ENCODE measurements at places on chromosomes 4 and X.

DNA sequence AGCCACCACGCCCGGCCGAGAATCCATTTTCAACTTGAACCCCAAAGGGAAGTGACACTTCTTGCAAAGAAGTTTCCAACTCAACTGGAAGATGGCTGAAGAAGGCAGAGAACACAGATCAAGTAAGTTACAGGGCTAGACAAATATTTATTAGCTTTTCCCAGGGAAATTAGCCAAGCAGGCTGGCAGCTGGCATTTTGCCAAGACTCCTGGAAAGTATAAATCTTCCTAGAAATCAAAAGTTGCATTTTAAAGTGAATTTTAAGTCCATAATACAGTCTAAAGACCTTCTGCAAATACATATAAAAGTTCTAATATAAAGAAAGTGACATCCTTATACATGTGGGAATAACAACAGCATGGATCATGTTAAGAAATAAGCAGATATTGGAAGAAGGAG lies 3.4 kb upstream of the MRPL1 start:
- no peak for DNase-seq

- no peak for DNase-seq
Measured at GRCh38 chrX:129876771-129877305, 29.1 kb upstream of the UTP14A start.

DNA sequence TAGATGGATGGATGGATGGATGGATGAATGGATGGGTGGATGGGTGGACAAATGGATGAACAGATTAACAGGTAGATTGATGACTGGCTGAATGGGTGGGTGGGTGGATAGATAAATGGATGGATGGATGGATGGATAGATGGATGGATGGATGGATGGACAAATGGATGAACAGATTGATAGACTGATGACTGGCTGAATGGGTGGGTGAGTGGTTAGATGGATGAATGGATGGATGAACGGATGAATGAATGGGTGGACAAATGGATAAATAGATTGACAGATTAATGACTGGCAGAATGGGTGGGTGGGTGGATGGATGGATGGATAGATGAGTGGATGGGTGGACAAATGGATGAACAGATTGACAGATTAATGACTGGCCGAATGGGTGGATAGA lies 13.6 kb upstream of the AKAP17A start:
- DNase-seq, result no peak

DNA sequence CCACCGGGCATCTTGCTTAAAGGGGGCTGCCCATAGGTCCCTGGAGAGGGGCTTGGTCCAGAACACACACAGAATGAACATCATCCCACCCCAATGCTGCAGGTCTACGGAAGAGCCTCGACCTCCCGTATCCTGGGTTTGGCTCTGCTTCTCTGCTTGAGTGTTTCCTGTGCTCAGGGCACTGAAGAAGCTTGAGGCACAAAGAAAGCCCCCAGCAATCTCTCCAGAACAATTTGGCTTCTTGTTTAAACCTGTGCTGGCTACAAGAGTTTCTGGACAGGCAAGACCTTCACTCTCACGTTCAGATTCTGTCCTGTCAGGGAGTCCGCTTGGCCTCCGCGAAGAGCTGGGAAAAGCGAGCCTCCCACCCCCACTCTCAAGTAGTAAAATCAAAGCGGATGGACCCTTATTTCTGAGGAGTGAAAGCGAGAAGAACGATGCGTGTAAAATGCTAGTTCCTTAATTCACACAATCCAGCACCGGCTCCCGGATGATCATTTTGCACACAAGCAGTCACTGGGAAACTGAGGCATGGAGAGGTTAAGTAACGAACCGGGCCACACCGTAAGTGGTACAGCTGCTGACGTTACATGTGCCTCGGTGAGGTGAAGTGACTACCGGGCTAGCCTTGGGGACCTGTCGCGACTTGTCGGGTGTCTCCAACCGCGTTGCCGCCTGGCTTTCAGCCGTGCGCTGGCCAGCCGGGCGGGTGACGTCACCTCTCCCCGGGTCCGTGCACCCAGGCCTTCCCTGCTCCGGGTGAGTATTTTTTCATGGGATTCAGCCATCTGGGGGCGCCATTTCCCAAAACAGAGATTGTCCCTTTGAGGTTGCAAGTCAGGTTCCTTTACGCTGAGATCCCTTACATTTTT lies 3.1 kb upstream of the SFRP2 start:
- DNase-seq, result no peak

- DNase-seq, result no peak
Measured at GRCh38 chr4:2183394-2183793, 58.5 kb downstream of the HAUS3 start.

DNA sequence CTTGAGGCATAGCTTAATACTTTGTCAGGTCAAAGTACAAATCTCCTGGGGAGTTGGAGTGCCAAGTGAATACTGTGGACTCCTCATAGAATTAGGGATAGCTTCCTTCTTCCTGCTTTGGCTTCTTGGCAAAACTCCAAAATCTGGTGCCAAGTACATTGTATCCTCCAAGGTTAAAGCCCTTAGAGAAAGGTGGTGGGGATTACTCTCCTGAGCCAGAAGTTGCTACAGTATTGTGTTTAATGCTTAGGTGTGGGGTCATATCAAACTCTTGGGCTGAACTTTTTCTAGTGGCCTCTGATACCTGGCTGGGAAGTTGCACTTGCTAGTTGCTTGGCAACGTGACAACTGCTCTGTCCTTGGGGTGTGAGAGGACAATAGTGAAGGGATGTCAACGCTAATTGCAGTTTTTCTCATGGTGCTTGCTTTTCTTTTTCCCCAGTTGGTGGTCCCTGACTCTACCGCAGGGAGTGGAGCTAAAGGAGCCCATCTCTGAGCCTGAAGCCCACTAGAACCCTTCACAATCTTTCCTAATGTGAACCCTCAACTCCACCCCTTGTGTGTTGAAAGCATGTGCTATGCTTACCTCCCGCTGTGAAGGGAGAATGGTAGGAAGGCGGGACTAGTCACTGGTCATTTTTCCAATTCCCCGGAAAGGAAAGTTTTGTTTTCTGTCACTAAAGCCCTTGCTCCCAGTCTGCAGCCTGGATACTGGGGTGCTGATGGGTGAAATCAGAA lies 35.5 kb downstream of the DLG3 start:
- no peak for DNase-seq

GRCh38 chrX:135454816-135455215 lies 33.1 kb downstream of the SMIM10L2A start:
- no peak for DNase-seq

DNA sequence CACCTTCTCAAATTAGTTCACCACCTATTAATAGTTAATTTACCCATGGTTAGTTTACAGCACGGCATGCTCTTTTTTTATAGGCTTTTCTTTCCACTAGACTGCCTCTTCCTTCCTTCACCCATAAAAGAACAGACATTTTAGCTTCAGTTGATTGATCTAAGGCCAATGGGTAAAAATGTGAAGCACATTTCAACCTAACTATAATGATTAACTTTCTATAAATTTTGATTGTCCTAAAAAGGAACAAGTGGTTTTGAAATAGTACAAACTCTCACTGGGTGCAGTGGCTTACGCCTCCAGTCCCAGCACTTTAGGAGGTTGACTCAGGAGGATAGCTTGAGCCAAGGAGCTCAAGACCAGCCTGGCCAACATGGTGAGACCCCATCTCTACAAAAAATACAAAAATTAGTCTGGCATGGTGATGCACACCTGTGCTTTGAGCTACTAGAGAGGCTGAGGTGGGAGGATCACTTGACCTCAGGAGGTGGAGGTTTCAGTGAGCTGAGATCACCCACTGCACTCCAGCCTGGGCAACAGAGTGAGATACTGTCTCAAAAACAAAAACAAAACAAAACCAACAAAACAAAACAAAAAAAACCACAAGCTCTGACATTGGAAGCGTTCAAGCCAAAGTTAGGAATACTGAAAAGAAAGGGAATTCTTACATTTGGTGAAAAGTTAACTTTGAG lies 89.9 kb upstream of the FAT1 start:
- DNase-seq, result no peak

DNA sequence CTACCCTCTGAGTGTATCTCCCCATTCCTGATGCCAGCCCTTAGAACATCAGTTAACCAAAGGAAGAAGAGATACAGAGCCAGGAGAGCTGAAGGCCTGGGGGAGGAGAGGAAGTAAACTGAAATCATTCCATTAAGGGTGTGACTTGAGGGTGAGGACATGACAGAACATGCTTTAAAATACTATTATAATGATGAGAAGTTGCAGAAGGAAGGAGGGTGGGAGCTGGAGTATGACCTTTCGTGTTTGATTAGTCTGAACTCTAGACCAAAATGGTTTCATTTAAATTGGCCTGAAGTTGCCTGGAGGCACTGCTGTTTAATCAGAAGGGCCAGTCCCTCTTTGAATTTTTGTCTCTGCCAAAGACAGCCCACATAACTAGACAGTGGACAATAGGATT lies 11.4 kb downstream of the INTS6L start:
- no peak for DNase-seq

DNA sequence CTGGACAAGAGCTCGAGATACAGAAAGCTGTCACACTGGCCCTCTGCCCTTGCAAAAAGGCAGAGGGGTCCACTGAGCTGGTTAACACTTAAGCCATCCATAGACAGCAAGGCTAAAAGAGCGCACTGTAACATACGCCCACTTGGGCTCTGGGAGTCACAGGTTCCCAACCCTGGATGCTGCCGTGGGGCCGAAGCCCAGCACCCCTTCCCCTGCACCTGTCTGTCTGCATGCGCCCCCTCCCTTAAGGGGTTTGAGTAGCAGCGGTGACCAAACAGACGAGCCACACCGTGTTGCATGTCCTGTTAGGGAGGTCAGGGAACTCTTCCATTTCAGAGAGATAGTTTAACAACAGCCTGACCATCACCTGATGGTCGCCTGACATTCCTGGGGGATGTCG lies 138.4 kb upstream of the GALNTL6 start:
- no peak for DNase-seq

- no peak for DNase-seq
Measured at GRCh38 chr4:139568206-139568955, 12.4 kb upstream of the SETD7 start.

DNA sequence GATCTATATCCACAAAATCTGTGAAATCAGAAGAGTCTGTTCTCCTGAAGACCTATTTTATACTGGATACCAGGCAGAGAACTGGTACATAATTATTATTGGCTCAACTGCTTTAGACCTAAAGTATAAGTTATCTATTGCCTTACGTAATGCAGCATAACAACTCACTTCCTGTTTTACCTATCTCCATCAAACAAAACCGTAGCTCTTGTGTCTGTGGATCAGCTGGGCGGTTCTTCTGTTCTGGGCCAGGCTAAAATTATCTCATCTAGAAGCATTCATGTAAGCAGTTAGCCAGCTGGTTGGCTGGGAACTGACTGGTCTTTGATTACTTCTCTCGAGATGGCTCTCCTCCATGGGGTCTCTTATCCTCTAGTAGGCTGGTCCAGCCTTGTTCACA lies 57.8 kb downstream of the PPP1R2C start:
- DNase-seq, result no peak

DNA sequence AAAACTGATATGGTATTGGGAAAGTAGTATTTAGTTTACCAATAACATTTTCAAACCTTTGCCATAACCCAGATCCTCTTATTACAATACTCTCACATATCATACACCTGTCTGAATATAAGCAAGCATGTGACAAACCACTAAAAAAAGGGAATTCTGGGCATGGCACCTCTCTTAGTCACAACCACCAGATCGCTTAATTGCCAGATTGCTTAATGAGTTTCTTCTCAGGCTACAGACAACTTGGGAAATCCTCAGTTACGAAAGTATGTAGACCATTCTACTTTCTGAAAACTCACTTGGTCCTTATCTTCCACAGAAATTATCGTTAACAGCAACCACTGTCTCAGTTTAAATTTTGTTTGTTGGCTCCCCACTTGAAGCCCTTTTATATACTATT lies 2.1 kb downstream of the NAF1 start:
- DNase-seq, result no peak

DNA sequence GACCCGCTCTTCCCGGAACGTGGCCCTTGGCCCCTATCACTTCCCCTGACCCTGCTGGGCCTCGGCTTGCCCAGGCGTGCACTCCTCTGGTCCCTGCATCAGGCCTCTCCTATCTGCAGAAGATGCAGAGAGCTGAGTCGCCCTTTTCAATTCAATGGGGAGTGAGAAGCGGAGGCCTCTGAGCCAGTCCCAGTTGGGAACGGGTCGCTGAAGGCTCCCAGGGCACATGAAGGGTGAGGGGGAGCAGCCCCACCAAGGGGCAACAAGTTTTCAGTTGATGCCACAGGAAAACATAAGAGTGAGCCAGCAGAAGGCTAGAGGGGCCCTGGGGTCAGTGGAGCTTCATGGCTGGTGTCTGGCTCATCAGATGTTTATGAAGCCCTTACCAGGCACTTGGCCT lies 17.1 kb downstream of the PSAPL1 start:
- DNase-seq, result no peak

GRCh38 chrX:154321594-154321993 lies 26.0 kb downstream of the TKTL1 start:
- DNase-seq, result no peak

GRCh38 chr4:182895791-182896292 lies 21.3 kb downstream of the DCTD start:
- no peak for DNase-seq

DNA sequence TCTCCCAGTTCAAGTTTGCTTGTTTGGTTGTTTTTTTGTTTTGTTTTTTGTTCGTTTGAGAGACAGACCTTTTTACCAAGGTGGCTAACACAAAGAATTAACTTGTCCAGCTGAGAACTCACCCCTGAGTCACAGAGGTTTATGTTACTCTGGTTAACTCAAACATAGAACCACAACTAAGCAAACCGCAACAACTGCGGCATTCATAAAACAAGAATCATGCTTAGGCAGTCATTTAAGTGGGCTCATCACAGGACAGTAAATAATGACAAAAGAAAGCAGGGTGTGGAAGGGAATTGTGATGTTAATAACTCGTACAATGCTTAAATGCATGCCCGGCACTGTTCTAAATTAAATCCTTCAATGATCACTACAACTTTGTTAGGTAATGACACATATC lies 24.7 kb upstream of the IL13RA1 start:
- no peak for DNase-seq

GRCh38 chr4:152283801-152284470 lies 252.0 kb downstream of the FBXW7 start:
- DNase-seq, result no peak

DNA sequence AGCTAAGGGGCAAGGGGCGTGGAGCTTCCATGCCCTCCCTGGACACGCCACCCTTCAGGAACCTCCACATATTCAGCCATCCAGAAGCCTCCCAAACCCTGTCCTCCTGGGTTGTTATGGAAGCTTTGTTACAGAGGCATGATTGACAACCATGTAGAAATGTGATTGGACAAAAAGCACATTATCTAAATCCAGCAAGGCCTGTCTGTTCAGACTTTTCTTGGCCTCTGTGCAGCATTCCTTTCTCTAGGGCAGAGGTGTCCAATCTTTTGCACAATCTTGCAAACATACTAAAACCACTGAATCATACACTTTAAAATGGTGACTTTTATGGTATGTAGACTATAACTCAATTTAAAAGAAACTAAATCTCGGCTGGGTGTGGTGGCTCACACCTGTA lies 12.7 kb downstream of the STEEP1 start:
- no peak for DNase-seq

- DNase-seq, result no peak
Measured at GRCh38 chr4:2623442-2623841, 87.0 kb downstream of the FAM193A start.

DNA sequence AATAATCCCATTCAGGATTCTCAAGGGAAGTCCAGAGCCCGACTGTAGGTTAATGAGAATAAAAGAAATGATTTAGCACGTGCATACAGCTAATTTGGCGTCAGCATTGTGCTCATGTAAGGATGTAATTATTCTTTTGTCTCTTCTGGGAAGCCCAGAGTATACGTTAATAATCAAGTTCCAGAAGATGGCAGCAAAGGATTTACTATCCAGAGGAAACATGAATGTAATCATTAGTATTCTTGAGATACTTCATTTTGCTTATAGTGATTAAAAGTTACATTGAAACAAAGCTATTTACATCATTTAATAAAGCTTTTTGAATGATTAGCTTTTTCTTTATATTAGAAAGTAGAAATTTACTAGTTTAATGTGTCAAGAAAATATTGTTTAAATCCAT lies 27.1 kb upstream of the MAP9 start:
- no peak for DNase-seq
